ENCODE measurements at places on chromosomes 2 and 18.

DNA sequence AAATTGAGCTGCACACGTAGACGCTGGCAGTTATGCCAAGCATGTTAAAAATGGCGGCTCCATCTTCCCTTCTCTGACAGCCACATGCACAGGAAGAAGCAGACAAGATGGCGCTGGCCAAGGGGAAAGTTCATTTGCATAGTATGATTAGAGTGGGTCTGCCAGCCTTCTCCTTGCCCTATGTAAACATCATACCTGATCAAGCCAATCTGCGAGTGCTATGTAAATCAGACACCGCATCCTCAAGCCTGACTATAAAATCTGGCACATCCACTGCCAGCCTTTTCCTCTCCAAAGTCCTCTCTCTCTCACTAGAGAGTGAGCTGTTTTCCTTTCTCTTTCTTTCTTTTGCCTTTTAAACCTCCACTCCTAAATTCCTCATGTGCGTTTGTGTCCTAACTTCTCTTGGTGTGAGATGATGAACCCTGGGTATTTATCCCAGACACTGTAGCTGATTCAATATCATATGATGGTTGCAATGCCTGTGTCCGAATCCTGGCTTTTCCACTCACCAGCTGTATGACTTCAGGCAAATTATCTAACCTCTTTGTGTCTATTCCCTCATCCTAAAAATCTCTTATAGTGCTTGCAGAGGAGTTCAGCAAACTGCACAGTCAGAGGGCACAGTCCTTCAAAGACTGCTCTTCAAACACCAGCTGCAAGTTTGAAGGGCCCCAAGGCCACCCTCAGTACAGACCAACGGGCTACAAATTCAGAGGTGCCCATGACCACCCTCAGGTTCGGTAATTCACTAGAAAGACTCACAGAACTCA is 39.3 kb upstream of the ITSN2 start:
- no peak for DNase-seq

DNA sequence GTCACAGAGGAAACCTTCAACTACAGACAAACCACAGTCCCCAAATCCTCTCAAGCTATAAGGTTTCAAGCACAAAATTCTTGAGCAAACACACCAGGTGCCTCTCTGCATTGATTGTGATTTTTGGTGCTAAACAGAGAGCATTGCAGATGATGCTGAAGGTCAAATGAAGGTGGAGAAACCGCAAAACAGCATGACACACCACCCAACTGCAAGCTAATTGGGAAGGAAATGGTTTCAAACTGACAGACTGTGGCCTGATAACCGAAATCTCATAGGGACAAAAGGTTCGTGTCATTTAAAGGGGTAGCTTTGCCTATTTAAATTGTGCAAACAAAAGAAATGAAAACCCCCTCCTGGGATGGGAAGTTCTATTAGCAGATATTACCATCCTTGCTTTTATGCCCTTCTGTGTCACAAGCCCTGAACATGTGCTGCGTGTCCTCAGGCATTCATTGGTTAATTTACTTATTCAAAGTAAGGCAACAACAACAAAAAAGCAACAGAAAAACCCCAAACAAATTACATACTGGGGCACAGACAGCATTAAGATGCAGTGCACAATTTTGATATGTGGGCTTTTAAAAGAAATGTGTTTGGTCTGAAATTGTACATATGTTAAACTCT is 154.9 kb downstream of the AQP4 start:
- DNase-seq: no peak

DNA sequence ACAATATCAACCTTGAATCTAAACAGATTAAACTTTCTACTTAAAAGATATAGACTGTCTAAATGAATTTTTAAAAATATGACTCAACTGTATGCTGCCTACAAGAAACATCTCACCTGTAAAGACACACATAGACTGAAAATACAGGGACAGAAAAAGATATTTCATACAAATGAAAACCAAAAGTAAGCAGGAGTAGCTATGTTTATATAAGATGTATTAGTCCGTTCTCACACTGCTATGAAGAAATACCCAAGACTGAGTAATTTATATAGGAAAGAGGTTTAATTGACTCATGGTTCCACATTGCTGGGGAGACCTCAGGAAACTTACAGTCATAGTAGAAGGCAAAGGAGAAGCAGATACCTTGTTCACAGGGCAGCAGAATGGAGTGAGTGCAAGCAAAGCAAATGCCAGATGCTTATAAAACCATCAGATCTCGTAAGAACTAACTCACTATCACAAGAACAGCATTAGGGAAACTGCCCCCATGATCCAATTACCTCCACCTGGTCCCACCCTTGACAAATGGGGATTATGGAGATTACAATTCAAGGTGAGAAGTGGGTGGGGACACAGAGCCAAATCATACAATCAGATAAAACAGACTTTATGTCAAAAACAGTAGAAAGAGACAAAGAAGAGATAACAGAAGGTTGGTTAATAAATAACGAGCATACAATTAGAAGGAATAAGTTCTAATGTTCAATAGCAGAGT is 214.4 kb upstream of the SLC39A10 start:
- no peak for DNase-seq

DNA sequence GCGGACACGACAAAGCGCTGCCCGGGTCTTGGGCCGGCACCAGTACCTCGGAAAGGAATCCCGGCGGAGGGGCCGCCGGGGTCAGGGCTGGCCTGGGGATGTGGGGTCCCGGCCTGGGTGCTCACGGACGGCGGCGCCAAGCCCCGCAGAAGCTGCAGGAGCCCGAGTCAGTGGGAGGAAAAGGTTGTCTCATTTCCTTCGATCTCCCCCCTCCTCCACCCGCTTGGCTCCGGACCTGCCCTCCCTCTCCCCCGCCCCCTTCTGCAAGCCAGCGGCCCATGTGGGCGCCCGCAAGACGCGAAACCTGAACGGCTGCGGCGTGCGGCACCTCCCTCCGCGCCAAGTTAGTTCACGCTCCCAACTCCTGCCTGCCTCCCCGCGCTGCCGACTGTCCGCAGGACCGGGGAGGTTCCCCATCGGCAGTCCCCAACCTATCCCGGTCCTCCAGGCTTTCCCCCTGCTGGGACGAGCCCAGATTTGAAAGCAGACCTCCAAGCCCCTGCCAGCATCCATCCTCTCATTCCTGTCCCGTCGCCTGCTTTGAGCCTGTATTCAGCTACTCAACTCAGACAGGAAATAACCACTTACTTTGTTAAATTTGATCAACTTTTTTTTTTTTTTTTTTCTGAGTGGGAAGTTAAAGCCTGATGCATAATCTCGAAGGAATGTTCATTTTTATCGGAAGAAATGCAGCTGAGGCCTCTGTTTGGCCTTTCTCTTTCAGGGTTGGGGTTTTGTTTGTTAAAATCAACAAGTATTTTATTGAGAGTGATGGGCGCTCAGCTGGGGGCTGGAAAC is at the start of gene EVA1A:
EVA1A (minus strand) TSS at position 172 of the 798 bp plus-strand sequence. CDS start 42,799 bp downstream, outside the sequence.
- DNase-seq: peak; percentile 37

- DNase-seq: no peak
Observed at GRCh38 chr2:112493048-112493447, 11.1 kb downstream of the TTL start.

- DNase-seq: no peak
Observed at GRCh38 chr2:111049792-111050640, 70.7 kb upstream of the BCL2L11 start.

GRCh38 chr2:44940049-44940494 is 1.4 kb upstream of the SIX3 start:
- DNase-seq: no peak

GRCh38 chr2:232406556-232407310 is at the start of gene ALPG:
TSS of gene ALPG (plus strand) at chr2:232406844. CDS start at chr2:232406895, 51 bp downstream.
- DNase-seq: no peak

GRCh38 chr18:48123324-48123723 is 192.9 kb upstream of the SMAD2 start:
- no peak for DNase-seq

DNA sequence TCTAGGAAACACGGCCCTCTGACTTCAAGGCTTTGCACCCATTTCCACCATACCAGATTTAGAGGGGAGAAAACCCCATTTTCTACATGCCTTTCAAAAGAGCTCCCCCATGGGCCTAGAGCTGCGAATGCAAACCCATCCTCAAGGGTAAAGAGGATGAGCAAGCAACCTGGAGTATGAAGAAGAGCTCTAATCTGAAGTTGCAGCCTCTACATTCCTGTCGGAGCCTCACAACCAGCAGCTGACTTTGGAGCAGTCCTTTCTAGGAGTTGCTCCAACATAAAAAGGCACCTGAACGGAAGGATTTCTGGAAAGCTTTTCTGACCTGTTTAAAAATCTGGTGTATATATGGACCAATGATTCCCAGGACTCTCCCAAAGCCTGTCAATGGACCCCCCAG is 81.4 kb upstream of the POMC start:
- DNase-seq: no peak

- no peak for DNase-seq
Observed at GRCh38 chr2:26472821-26473655, 4.9 kb downstream of the OTOF start.

GRCh38 chr18:60555625-60556024 is 183.1 kb upstream of the MC4R start:
- no peak for DNase-seq

- DNase-seq: no peak
Observed at GRCh38 chr2:196336715-196337114, 165.3 kb upstream of the STK17B start.
